Renal pelvis (tissue), 12 donors: ENCODE measurements at places on chromosomes 6 and 20. TPM values are rescaled to one million over a fixed set of nuclear protein-coding genes. Genes with fewer than 3 reads are reported as not detected.

The CD40 gene
- 3.8 TPM for polyA plus RNA-seq

The TSHZ2 gene
- polyA plus RNA-seq = 12.5 TPM

GRCh38 chr6:121830736-121831135 lies 395.3 kb downstream of the GJA1 start:
- peak; percentile 16 for DNase-seq

The RARS2 gene
- 53.2 TPM for polyA plus RNA-seq

GRCh38 chr6:137111296-137112066 lies 62.0 kb downstream of the IL22RA2 start:
- DNase-seq = no peak

DNA sequence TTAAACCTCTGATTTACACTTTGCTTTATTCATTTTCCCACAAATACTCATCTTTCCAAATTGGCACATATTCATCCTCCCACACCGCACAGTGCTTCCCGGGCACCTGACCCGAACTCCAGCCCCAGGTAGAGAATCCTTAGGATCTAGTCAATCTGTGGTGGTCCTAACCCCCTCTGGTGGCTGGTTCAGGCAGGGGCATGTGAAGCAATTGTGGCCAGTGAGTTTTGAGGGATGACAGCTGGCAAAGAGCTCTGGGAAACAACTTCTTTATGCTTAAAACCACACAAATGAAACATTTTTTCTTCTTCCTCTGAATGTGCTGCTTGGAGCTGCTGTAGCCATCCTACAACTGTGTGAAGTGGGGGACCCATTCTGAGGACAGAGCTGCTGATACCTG lies 54.7 kb downstream of the ELOVL5 start:
- DNase-seq = no peak

- no peak for DNase-seq
Observed at GRCh38 chr20:31698803-31699718, 23.6 kb downstream of the BCL2L1 start.

The PGC gene
- not detected for polyA plus RNA-seq

The DYNLT2 gene
- 9.7 TPM for polyA plus RNA-seq

The KIAA1755 gene
- polyA plus RNA-seq = 2.0 TPM

DNA sequence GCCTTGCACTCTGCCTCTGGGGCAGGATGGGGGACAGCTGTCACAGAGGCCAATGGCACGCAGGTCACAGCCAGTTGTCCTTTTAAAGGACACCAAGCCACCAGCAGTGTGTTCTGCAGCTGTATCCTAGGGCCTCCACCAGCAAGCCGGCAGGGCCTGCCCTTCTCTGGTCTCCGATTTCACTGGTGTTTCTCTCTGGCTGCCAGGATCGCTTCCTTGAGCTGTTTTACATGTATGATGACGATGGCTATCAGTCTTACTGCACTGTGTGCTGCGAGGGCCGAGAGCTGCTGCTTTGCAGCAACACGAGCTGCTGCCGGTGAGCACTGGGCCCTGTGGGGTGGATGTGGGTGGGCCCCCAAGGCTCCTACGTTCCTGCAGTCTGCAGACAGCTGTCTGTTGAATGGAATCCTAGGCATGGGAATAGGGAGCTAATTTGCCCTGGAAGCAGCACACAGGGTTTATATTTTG lies 22.7 kb upstream of the MAPRE1 start:
- DNase-seq = peak; percentile 53

GRCh38 chr20:19791887-19792286 lies 33.8 kb downstream of the RIN2 start:
- no peak for DNase-seq

DNA sequence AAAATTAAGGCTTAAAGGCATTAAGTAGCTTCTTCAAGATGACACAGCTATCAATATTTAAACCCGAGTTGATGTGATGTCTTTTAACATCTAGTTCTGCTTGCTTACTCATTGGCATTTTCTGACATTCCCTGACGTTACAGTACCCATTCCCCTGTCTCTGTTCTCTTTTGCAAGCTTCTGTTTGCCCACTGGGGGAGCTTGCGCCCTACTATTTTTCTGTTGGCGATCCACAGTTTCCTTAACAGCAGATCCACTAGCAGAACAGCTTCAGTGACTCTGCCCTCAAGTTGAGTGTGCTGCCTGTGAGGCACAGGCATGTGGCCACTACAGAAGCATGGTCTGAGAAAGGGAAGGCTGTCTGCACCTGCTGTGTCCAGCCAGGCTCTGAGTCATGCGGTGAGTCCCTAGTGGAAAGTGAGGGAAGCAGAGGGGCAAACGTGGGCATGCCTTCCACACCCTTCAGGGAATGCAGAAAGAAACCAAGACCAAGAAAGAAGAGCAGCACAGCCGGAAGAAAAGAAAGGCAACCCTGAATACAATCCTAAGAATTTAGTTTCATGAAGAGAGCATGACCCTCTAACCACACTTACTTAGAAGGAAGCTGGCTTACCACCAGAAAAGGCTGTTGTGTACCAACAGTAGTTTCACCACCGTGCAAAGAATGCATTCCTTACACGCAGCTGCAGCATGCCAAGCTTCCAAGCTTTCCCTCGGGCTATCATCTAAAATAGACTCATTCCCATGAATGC lies 97.7 kb upstream of the VGLL2 start:
- DNase-seq = no peak

GRCh38 chr6:169341065-169341464 lies 87.4 kb upstream of the THBS2 start:
- no peak for DNase-seq

GRCh38 chr20:19304886-19305415 lies 92.5 kb downstream of the SLC24A3 start:
- DNase-seq = no peak

DNA sequence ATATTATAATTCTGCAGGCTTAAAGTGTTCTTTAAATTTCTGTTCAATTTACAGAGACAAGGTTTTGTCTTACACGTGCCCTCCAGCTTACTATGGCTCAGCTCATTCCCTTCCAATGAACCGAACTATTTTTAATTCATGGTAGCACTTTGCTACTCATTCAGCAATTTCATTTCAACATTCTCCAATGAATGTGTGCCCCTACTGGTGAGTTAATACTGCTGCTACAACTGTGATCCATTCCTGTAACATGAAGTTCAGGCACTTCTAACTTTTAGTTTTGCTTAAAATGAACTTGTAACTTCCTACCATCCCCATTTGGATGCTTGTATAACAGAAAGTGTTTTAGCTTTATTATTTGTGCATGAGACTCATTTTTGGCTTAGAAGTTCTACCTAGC lies 99.7 kb downstream of the F13A1 start:
- DNase-seq = no peak

- no peak for DNase-seq
Observed at GRCh38 chr6:32298632-32299336, 72.9 kb downstream of the TSBP1 start.

DNA sequence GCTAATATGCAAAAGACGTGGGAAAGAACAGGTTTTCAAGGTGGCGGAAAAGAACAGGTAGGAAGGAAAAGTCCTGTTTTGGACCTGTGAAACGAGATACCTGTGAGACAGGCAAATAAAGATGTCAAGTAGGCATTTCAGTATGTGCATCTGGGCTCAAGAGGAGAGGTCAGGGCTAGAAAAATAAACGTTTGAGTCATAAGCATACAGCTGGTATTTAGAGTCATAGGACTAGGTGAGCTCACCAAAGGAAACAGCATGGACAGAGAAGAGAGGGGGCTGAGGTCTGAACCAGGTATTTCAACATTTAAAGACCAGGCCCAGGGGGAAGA lies 14.9 kb downstream of the MTFR2 start:
- no peak for DNase-seq

GRCh38 chr6:75065523-75065922 lies 140.3 kb downstream of the COL12A1 start:
- no peak for DNase-seq

- no peak for DNase-seq
Observed at GRCh38 chr20:50284811-50285375, 94.3 kb downstream of the CEBPB start.

- no peak for DNase-seq
Observed at GRCh38 chr20:44573501-44573869, 8.9 kb upstream of the PKIG start.

- no peak for DNase-seq
Observed at GRCh38 chr20:5056801-5057599, 55.7 kb upstream of the SLC23A2 start.

DNA sequence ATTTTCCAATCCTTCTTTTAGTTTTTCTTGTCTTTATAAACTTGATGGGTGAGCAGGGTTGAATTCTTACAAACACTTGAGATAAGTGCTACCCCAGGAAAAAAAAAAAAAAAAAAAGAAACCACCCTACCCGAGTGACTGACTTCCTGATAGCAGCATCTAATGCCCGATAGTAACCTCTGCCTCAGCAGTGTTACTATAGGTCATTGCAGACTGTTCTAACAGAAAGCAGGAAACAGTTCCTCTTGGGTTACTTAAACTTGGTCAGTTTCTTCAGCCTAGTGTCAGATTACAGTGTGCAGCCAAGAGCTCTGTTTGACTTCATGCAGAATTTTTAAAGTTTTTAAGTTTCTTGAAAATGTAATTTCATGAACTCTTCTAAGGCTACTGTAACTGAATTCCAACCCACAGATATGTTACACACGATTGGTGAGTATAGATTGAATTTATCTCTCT lies 2.1 kb downstream of the MYLIP start:
- peak; percentile 87 for DNase-seq

- no peak for DNase-seq
Observed at GRCh38 chr6:129646642-129647041, 63.3 kb downstream of the ARHGAP18 start.

- no peak for DNase-seq
Observed at GRCh38 chr6:157058574-157058973, 264.7 kb downstream of the TMEM242 start.

DNA sequence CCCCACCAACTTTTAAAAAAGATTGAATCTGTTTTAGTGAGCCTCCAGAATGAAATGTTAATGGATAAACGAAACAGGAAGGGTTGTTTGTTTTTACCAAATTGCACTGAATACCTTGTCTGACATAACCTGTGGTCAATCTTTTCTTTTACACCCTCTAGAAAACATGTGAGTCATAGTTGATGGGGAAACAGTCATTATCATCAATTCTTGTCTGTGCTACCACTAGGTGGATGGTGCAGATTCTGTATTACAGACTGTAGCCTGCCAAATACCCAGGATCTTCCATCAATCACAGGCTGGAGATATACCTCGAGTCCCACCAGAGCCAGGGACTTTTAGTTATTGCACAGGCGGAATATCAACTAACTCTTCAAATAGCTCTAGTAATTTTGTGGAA lies 29.5 kb upstream of the PKIB start:
- no peak for DNase-seq

The FRMD1 gene
- polyA plus RNA-seq = 16.9 TPM

- DNase-seq = no peak
Observed at GRCh38 chr6:132005178-132005577, 54.0 kb upstream of the CCN2 start.

DNA sequence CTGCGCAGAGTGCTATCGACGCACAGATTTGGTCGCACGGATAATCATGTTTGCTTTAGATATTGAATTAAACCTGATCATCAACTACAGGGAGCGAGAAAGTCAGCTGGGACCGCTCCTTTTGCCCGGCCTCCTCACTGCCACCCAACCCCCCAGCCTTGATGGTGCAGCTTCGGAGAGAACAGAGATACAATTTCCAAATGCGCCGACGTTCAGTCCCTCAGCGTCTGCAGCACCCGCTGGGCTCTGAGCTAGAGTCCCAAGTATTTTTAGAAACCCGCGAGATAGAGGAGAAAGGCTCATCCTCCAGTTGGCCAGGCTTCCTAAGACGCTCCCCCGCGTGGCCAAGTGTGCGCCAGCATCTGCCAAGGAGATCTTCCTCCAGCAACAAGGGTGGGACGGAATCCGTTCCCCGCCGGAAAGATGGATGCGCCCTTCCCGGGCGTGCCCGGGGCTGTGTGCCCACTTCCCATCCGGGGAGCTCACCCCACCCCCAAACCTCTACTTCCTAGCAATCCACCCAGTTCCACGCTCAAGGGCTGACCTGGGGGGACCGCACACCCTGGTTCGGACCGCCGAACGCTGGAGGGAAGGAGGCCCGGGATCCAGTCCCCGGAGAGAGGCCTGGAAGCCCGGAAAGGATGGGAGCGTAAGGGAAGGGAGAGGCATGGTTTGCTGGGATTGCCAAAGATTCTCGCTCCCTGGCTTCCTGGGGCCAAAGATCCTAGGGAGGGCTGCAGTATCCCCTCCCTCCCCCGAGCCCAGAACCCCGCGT lies 4.1 kb downstream of the NKX2-2 start:
- no peak for DNase-seq

The NQO2 gene
- 74.8 TPM for polyA plus RNA-seq

The C4B gene
- polyA plus RNA-seq = 21.3 TPM

- DNase-seq = no peak
Observed at GRCh38 chr6:169269180-169270076, 15.8 kb upstream of the THBS2 start.
